Stimulated activated CD8-positive, alpha-beta memory T cell treated with anti-CD3 and anti-CD28 coated beads, Interleukin-2, amount 100 ng/mL, for 1 hour (primary cell): ENCODE measurements at places on chromosomes 3 and 15.

DNA sequence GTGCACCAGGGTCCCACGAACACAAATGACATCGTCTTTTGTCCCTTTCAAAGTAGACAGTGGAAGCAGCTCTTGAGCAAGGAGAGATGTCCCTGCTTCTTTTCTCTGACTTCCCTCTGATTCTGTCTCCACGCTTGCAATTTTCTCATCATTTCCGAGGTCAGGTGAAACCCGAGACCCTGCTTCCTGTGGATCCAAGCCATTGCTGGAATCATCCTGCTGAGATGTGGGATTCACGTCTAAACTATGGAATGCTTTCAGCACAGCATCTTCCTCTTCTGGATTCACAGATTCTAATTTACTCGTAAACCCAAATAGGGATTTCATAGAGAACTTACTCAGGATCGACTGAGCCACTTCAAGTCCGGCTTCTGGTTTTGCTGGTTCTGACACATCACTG is 127.1 kb downstream of the FMN1 start:
- no peak for DNase-seq

GRCh38 chr3:40185029-40185695 is 124.3 kb upstream of the EIF1B start:
- DNase-seq, result no peak

GRCh38 chr3:37456270-37456708 is 281.9 kb upstream of the LRRFIP2 start:
- DNase-seq, result no peak

GRCh38 chr3:70517124-70517890 is 204.9 kb upstream of the MDFIC2 start:
- no peak for DNase-seq

GRCh38 chr15:58391088-58391487 is 40.7 kb upstream of the LIPC start:
- no peak for DNase-seq

DNA sequence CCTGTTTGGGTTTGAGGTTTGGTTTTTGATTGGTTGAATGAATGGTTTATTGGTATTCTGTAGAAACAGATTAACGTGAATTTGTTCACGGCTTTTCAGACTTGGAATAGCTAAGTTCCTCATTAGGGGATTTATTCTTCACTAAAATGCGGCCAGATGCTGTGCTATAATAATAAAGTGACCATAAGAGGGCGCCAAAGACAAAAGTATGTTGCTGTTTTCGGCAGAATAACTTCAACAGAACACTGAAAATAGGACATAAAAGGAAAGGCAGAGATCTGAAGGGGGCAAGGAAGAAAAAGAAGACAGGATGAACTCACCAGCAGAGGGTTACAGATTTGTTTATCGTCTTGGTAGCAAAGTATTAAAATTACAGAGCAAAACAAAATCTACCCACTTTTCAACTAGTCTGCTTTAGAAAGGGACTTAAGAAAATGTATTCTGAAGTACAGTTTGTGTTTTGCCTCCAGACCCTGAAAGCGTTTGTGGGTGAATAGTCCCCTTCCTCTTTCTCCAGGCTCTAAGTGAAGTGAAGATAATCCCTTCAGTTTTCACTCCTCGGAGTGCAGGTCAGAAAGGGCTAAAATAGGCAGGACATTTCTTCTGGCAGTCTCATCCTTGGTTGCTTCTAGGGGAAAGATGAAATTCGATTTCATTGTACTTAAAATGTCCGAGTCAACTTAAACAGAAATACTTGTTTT is 147.6 kb downstream of the IL20RB start:
- no peak for DNase-seq

GRCh38 chr3:53570709-53571108 is 76.3 kb downstream of the CACNA1D start:
- no peak for DNase-seq

DNA sequence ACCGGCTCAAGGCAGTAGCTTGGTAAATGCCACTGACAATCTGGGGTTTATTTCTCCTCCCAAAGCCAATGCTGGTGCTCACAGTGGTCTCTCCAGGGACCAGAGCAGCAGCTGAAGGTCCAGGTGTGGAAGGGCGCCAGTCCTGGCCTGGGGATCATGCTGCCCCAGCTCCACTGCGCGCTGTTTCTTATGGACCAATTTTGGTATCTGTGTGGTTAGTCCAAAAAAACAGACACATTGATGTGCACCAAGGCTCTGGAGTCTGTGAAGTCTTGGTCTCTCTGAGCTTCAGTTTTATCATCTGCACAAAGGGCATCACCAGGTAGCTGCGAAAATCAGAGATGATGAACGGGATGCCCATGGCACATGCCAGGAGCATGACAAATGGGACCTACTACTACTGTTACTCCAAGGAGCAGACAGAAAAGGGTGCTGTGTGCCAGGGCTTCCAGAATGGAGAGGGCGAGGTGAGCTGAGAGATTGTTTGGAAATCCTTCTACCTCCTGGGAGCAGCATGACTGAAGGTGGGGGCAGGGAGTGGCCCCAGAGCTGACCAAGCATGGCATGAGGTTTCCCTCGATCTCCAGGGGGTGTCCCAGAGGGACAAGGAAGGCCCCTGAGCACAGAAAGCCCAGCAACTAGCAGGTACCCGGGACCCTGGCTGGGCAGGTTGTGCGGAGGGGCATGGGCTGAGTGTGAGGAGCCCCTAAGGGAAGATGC is 134.3 kb upstream of the PRR20G start:
- DNase-seq, result no peak

GRCh38 chr15:59376733-59377132 is 4.1 kb upstream of the MYO1E start:
- DNase-seq, result no peak

GRCh38 chr15:67059127-67059553 is 6.3 kb upstream of the SMAD3 start:
- no peak for DNase-seq

GRCh38 chr3:184538666-184539431 is 22.7 kb upstream of the EPHB3 start:
- no peak for DNase-seq

GRCh38 chr15:94110476-94111130 is 120.8 kb upstream of the MCTP2 start:
- no peak for DNase-seq

DNA sequence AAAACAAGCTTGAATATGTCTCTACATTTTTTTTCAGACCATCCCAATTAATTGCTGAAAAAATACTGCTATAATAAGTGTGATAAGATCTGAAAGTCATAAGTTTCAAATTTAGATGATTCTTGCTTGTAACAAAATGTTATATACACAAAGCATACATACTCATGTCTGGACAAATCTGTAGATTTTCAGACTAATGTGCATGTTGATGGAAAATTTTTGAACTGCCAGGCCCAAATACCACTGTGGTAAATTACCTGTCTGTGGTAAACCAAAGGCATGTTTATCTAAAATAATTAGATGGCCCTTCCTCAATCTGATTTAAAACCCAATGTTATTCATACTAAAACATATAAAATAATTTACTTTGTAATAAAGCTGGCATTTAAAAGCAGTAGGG is 31.7 kb upstream of the CLDN16 start:
- no peak for DNase-seq

DNA sequence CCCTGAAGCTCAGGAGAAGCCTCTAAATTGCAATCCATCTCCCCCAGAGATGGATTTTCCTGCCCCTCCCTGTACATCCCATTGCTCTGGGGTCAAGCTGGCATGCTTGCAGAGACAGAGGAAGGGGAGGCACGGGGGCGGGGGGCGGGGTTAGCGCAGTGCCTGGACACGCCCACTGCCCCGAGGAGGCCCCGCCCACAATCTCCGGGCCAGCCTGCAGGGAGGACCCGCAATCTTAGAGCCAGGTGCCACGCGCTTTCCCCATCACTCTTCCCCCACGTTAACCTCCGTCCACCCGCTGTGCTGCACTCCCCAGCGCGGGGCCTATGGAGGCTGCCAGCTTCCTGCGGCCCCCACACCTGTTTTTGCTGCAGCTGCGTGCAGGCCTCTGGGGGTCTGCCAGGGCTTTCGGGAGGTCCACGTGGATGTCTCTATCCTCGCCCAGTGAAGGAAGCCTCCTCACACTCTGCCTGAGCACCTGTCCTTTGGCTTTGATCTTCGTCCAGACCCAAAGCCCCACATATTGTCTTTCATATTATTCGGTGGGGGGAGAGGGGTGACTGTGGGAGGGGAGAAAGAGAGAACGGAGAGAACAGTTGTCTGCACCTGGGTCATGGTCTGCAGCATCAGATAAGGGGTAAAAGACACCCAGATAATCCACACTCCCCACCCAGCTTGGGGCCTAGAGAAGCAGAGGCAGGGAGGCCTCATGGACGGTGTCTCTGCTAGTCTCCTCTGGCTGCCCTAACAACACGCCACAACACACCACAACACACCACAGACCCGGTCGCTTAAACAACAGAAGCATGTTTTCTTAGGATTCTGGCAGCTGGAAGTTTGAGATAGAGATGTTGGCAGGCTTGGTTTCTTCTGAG is 118.0 kb upstream of the MEF2A start:
- DNase-seq, result no peak

DNA sequence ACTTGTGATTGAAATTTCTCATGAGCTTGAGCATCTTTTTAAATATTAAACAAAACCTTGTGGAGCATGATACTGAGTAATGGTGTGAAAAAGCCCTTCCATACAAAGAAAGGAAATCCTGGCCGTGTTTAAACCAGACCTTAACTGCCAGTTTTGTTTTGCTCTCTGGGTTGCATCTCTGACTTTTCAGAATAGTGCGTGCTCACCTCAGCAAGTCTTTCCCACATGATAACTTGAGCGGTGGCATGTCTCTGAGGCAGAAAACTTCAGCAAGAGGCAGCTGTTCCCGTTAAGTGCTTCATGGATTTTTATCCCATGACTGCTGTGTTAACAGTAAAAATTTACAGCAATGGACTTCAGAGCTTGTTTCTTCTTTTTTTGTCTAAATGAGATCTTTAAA is 393.3 kb downstream of the FEZF2 start:
- DNase-seq, result no peak

DNA sequence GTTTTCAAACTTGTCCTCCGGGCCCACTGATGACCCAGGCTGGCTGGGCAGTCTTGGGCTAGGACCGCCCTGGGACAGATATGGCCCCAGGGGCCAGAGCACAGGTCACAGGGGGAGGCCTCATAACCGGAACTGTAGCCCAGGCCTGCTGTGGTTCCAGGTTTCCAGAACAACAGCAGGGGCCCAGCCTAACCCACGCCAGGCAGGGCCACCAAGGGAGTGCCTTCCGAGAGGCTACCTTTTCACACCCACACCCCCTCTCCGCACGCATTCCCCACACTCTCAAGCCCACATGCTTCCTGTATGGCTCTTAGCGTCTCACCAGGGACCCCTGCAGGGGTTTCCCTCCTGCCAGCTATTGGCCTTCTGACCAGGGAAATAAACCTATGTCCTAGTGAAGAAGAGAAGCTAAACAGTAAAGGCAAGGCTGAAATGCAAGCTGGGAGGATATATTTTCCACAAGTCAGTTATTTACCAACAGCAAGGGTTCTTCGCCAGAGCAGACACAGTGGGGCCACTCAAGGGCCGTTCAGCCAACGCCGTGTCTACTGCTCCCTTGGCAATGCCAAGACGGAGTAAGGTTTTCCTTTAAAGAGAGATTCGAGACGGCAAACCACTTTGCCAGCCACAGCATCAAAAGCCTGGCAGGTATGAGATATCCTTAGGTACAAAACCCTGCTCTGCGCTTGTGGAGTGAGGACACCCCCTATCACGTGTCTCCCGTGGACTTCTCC is 135.1 kb downstream of the ATP10A start:
- no peak for DNase-seq

GRCh38 chr3:46235425-46235824 is 6.8 kb upstream of the CCR3 start:
- DNase-seq, result no peak

GRCh38 chr3:58524326-58524888 is 12.6 kb downstream of the ACOX2 start:
- DNase-seq, result no peak

- DNase-seq, result no peak
These were observed 284.5 kb downstream of the XXYLT1 start for GRCh38 chr3:194986208-194987043.

GRCh38 chr3:182829761-182830405 is 36.6 kb downstream of the ATP11B start:
- DNase-seq, result no peak

- DNase-seq, result no peak
These were observed 97.4 kb upstream of the RBMS3 start for GRCh38 chr3:29183346-29184087.

- DNase-seq, result no peak
These were observed 583.9 kb downstream of the NTRK3 start for GRCh38 chr15:87672309-87673288.

DNA sequence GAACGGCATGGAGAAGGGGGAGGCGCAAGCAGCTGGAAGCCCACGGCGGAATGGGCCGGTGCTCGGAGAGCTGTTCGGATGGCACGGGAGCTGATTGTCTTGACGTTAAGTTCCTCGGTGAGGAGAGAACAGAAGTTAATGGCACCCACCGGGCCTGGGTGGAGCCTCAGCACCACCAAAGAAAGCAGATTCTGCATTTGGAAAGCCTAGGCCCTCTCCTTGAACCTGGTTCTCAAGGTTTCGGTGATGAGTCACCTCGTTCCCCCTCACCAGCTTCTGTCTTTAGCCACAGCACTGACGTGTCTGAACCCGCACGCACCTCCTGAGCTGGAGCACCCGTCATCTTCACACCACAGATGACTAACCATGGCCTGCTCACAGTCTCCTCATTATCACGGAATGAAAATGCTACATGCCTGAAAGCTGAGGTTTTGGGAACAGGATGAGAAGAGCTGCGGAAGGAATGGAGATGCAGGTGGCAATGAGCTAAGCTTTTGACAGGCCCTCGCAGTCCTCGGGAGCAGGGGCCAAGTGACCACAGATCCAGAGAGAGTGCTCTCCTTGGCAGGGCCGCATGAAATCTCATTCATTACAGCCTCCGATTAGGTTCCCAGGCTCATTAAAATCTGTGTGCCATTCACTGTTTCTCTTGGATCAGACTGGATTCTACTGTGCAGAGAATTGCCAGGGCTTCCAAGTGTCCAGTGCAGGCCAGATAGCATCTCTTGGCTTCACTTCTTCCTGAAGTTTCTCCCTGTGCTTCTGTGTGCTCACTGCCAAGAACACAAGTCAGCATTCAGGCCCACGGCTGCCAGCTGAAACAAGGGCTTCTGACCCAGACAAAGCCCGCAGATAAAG is 96.3 kb upstream of the DLG1 start:
- DNase-seq, result peak; percentile 1

DNA sequence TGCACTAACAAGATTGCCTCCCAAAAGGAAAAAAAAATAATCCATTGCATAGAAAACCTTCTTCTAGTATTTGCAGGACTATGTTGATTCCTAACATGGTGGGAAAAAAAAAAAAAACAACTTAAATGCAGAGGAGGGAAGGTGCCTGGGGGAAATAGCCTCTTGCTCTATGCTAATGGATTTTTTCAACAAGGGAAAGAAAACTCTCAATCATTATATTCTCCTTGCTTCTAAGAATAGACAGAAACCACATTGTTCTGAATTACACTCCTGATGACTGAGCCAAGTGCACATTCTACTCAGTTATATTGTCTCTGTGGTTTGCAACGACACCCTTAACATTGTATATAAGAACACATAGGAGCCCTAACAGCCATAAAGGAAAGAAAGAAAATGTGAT is 760.2 kb downstream of the NAALADL2 start:
- DNase-seq, result no peak
